ENCODE measurements at places on chromosomes 16 and 17.

GRCh38 chr17:31532081-31532480, 140.6 kb downstream of the RAB11FIP4 start:
- DNase-seq, result no peak

DNA sequence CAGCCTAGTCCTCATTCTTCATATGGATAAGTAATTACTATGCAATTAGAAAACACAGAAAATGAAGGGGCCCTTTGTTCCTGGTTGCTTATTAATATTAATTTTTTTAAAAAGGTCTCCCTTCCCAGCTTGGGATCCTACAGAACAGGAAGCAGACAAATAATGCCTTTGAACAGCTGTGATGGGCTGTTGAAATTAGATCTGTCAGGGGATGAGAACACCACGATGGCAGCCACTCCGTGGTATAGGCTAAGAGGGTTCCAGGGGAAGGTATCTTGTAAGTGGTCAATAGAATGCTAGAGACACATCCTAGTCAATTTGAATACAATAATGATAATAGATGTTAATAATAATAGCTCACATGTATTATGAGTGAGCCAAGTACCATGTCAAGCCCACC, 83.1 kb downstream of the CCDC182 start:
- no peak for DNase-seq

- no peak for DNase-seq
Measured at GRCh38 chr17:7019839-7020519, 2.9 kb upstream of the BCL6B start.

GRCh38 chr17:73506470-73507435, 137.5 kb downstream of the SDK2 start:
- DNase-seq, result no peak

DNA sequence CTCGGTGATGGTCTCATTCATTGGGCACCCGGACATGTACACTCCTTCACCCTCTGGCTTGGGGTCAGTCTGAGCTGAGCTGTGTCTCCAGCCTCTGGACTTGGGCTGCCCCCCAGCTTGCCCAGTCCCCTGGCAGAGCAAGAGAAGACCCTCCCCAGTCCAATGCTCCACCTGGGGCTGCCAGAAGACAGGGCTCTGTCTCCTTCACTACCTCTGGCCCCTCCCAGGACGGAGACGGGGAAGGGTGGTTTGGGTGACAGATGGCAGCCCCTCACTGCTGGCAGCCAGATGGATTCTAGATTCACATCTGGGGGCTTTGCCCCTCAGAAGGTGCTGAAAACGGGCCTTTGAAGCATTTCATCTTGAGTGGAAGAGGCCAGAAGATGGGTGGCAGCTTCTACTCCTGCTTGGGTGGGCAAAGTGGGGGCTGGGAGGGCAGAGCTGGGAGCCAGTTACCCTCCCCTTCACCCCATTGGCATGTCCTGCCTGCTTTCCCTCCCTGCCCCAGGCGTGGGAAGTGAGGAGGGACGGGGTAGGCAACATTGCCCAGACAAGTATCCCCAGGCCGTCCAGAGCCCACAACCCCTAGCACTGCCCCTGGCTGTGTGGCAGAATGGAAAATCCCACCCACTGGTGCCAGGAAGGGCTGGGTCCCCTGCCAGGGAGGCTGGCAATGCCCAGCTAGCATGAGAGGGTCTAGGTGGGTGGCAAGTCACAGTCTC, 13.9 kb downstream of the NGFR start:
- DNase-seq, result no peak

- no peak for DNase-seq
Measured at GRCh38 chr17:64270885-64271284, 7.8 kb upstream of the TEX2 start.

DNA sequence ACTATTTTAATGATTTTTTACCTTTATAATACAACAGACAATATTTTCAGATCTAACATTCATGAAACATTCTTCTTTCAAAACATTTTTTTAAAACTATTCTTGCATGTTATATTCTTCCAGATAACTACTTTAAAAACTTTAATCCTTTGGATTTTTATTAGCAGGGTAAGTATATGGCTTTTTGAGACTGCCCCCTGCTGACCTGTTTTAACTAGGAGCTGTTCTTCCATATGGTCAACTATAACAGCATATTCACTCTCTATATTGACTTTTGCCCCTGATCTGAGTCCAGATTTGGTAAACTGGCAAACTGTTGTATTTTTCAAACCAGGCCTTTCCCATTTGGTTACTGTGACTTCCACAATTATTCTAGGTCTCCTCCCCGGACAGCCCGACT, 16.5 kb downstream of the ZNF18 start:
- DNase-seq, result no peak

DNA sequence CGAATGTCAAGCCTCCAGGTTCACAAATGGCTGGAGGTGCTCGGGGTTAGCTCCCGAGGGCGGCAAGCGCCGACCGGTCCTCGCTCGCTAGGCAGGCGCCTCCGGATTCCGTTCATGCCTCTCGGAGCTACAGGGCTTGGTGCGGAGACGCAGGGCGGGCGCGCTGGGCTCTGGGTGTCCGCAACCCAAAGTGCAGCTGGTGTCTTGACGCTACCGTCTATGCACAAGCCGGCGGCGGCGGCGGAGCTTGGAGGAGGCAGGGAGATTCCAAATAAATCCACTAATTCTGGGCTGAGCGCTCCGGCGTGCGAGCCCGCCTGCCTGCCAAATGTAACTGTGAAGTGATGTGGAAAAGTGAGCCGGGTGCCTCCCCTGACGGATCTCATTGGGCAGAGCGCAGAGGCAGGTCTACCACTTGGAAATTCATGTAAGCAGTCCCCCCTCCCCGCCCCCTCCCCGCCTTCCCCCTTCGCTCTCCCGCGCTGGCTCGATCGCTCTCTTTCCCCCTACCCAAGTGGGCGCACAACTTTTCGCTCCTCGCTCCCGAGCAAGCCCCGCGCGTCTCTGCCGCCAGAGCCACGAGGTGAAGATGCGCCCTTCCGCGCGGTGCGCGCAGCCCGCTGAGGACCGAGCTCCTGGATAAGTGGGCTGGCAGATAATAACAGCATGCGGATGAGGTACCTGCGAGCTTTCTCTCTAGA, at the start of gene CDH8:
CDH8 (minus strand) TSS at position 338 of the 701 bp plus-strand sequence. CDS start 15,035 bp downstream, outside the sequence.
- no peak for DNase-seq

- no peak for DNase-seq
Measured at GRCh38 chr16:20903899-20904506, 3.4 kb downstream of the LYRM1 start.

GRCh38 chr16:70778901-70779309, 22.1 kb downstream of the VAC14 start:
- DNase-seq, result peak; percentile 82

- no peak for DNase-seq
Measured at GRCh38 chr17:82213251-82214011, 789 bp upstream of the CCDC57 start.

DNA sequence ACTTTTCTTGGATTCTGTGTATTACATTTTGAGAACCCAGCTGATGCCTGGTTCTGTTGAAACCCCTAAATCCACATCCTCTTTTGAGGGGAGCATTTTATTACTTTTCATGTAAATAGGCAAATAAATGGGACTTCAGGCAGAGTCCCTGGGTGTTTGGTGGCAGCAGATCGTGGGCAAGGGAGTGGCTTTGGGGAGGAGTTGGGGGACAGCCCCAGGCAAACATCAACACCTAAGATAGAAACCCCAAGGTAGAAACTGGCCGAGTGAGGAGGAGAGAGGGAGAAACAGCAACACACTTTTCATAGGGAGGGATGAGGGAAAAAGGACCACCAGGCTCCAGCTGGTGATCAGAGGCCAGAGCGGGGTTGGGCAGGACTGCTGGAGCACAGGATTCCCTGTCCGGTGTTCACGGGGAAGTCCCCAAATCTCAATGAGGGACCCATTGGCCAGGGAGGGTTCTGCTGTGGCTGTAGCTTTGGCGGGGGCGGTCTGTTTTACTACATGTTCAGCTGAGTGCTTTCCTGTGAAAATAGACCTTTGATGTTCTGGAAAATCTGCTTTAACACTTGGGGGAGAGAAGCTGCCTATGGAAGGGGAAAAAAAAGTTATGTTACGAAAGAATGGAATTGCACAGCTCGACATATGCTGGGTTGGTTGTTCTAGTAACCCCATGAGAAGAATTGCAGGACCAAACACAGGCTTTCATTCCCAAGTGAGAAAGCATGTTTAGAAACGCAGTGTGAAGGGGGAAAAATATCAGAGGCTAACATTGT, 46.6 kb downstream of the MSI2 start:
- DNase-seq, result no peak

DNA sequence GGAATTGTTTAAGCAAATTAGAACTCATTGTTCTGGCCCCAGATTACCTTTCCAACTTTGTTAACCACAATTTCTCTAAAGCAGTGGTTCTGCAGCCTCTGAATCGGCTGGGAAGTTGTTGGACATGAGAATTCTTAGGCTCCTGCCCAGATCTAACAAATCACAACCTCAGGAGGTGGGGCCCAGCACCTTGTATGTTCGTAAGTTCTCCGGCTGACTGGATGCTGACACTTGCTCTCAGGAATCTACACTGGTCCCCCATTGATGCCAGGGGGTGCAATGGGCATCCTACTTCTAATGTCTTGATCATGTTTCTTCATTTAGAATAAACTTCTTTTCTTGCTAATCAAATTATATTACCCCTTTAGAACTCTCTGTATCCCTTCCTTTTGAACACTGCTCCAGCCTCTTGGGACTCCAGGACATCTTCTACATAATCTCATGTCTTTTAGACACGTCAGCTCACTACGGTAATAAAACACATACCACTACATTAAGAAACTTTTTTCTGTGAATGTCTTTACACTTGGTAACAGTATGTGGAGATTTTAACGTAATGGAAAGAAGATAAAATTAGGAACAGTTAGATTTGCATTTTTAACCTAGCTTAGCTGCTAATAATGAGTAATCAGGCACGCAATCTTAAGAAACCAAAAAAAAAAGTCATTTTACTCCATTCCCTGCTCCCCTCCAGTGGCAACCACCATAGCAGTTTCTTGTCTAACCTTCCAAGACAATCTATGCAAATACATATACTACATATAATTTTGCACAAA, 143.2 kb downstream of the ITFG1 start:
- DNase-seq, result no peak

- no peak for DNase-seq
Measured at GRCh38 chr17:20189302-20189701, 180.1 kb downstream of the SPECC1 start.

GRCh38 chr16:7644176-7644575, 311.5 kb downstream of the RBFOX1 start:
- DNase-seq, result no peak

- DNase-seq, result no peak
Measured at GRCh38 chr17:36934692-36935630, 2.3 kb upstream of the LHX1 start.

GRCh38 chr17:1621273-1621954, 7.2 kb downstream of the SLC43A2 start:
- DNase-seq, result no peak

- DNase-seq, result no peak
Measured at GRCh38 chr17:49223517-49224197, 6.9 kb downstream of the PHOSPHO1 start.

DNA sequence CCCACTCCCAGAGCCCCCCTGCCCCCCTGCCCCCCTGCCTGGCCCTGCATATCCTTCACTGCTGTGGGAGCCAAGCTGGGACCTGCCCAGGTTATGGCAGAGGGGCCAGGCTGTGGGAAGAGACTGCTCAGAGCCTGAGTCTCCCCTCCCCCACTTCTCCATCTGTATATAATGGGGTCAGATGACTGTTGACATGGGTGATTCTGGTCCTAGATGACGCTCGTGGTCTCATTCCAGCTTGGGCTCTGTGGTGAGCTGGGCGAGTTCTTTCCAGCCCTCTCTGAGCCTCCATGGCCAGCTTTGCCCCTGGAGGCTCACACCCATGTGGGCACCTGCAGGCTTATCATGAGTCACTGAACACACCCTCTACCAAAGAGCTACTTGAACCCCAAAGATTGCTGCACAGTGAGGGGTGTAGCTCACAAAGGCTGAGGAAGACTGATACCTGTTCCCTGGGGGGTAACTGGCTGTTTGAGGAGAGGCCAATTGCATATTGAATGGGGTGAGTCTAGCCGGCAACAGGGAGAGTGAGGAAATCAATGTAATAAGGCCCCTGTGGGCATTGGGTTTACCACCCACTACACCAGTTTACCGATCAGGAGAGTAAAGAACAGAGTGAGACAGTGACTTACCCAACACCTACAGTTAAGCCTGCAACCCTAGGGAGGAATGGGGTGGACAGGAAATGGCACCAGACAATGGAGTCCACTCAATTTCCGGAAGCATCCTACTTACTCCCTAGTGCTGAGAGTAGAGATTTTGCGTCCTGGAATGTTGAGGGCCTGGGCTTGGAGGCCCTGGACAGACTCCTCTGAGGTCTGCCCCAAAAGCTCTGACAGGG, 4.2 kb upstream of the SREBF1 start:
- no peak for DNase-seq

DNA sequence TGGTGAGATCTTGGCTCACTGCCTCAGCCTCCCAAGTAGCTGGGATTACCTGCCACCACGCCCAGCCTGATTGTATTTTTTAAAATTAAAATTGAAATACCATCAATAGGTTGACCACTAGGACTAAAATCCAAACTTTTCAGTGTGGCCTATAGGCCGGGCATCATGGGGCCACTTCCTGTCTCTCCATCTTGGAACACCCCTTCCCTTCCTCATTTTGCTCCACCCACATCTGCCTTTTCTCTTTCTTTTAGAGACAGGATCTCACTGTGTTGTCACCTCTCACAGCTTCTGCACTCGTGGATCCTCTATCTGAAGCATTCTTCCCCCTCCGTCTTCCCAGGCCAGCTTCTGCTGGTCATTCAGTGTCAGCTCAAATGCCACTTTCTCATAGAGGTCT, 57.0 kb downstream of the BMERB1 start:
- DNase-seq, result no peak

DNA sequence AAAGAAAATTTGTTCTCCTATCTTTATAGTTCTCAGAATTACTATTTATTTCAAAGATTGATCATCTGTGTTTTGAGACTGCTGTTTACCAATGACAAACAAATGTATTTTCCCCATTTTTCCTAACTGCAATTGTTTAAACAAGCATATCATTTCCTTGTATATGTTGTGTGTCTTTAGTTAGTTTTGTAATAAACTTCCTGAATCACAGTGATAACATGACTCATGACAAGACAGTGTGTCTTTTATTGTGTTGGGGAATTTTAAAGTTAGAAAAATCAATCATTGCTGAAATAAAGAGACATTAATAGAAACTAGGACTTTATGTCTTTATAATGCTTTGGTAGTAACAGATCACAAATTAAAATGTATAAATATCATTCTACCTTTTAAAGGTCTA, 348.5 kb downstream of the KCNJ2 start:
- no peak for DNase-seq

GRCh38 chr17:28368306-28368831, 1.7 kb downstream of the VTN start:
- DNase-seq, result no peak

- no peak for DNase-seq
Measured at GRCh38 chr17:80640366-80641084, 95.9 kb downstream of the RPTOR start.

Measured in iPS DF 19.7 (cell line).